ENCODE measurements at places on chromosomes 6 and 20. TPM values are rescaled to one million over a fixed set of nuclear protein-coding genes. Genes with fewer than 3 reads are reported as not detected.

The MCM3 gene
- total RNA-seq, result 66.5 TPM

DNA sequence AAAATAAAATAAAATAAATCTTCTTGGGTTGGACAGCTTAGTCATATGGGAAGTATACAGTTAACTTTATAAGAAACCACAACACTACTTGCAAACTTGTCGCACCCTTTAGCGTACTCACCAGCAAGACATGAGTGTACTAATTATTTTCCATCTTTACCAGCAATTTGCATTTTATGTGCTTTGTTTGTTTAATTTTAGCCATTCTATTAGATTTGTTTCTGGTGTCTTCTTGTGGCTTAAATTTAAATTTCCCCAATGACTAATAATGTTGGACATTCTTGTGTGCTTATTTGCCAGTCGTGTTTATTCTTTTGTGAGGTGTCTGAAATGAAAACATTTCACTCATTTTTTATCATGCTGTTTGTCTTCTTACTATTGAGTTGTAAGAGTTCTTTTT lies 1172.2 kb upstream of the CITED2 start:
- DNase-seq, result peak; percentile 58

DNA sequence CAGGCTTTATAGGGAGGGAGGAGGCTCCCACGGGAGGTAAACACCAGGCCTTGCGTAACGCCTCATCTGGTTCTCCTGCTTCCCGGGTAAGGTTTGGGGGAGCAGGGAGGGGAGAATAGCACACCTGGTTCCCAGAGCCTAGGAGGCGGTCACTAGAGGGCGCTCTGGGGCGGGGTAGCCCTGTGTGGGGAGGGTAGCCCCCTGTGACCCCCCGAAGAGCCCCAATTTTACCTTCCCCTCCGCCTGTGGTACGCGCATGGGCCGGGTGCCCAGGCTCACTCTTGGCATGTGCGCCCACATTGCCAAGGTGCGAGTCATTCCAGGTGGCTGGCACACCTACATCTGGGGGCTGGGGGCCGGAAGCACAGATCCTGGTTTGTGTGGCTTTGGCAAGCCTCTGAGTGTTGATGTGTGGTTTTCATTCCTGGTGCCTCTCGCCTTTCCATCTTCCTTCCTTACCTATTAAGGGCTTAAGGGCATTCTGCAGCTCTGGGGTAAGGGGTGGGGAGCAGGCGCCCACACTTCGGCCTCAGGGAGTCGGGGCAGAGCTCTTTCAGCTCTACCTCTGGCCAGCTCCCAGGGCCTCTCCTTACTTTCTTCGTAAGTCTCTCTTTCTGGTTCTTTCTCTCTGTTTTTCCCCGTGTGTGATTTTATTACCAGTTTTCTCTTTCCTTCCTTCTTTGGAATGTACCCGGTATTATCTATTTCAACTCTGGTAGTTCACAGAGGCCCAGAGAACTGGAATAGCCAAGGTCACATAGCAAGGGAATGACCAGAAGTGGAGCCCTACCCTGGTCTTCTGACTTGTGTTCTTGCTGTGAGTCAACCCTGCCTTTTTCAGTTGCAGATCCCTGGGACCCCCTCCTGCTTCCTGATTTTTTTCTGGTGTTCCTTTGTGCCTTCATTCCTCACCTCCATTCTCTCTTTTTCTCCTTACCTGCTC lies 492 bp upstream of the RNF39 start:
- DNase-seq, result no peak

- DNase-seq, result no peak
Observed at GRCh38 chr6:162178666-162179065, 548.9 kb downstream of the PRKN start.
